ENCODE measurements at places on chromosomes 4 and X.

GRCh38 chrX:30153175-30153880 is 62.0 kb upstream of the MAGEB2 start:
- no peak for DNase-seq

DNA sequence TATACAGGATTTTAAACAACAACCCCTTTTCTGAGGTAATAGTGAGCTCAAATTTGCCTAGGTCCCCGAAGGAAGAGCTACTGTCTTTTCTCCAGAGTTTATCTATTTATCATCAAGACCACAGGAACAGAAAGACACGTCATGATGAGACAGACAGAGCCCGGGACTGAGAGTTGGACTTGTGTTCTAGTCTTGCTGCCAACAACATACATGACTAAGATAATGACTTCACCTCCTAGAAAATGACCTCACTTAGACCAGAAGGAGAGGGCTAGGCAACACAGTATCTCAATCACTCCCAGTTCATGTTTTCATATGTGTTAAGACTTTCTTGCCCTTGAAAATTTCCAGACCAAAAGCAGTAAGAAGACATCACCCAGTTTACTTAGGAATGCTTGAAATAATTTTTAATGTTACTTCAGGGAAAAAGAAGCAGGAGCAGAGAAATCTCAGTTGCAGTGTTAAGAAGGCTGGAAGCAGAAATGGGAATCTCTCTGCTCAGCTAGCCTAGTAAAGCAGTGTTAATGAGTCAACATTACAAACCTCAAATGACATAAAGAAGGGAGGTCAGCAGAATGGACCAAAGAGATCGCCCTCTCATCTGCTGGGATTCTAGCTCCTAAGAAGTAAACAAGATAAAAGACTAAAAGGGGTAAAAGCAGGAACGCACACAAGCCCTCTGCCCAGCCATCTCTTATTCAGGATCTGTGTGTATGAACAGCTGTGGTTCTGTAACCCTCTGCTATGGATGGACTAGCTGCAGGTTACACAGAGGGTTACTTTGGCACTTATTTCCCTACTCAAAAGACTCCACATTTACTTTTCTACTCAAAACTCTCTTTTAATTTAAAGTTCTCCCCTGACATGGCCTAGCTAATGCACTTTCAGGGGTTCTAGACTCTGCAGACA is 24.8 kb downstream of the PDGFC start:
- peak; percentile 65 for DNase-seq

DNA sequence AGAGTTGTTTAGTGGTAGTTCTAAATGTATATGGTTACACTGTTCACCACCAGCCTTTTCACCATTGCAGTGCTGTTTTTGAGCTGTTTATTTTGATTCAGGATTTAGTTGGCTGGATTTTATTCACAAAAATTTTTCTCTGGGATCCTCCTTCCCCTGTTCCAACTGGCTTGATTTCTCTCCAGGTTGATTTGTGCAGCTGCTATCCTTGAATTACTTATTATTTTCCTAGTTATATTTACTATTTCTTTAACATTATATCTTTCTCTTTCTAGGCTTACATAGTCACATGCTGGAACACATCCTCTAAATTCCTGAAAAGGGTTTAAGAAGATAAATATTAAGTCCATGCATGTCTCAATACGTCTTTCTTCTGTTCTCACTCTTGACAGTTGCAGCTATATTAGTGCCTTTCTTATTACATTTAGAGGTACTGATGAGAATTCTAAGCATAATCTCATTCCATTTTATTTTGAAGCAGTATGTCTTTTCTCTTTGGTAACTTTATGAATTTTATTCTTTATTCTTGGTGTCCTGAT is 82.2 kb downstream of the SUPT20HL2 start:
- DNase-seq: no peak

DNA sequence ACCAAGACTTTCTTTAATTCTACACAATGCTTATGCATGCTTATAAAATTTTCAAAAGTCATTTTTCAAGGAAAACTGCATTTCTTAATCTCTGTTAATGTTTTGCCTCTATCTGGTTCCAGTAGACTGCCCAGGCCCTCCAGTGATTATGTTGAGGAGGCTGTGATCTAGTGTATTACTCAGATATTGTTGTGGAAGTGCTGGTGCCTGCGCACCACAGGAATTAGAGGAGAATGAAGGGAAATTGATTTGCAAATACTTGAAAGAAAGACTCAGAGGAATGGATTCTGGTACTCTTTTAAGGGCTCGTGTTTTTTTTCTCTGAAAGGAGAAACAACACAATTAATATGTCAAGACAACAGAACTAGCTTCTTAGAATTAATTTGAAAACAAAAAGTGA is 1015.1 kb downstream of the RPA4 start:
- DNase-seq: no peak

GRCh38 chr4:101175896-101176676 is 171.2 kb downstream of the PPP3CA start:
- DNase-seq: no peak

GRCh38 chrX:105282077-105282476 is 61.6 kb upstream of the TEX13A start:
- no peak for DNase-seq

DNA sequence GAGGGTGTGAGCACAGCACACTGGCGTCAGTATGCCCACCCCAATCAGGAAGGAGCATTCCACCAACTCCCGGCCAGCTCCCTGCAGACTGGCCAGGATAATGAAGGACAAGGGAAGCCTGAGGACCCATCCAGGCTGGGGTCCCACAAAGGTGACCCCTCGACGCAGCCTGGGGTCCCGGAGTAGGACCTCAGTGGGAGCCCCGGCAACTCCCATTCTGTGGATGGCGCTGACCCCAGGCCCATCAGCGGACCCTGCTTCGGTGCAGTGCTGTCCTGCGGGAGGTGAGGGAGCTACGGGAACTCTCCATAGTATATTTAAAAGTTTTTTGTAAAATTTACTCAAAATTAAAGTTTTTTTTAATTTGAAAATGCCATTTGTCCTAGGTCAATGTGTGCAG is 137.7 kb upstream of the NKX1-1 start:
- DNase-seq: no peak

GRCh38 chr4:8539661-8540060 is 40.5 kb upstream of the GPR78 start:
- no peak for DNase-seq

DNA sequence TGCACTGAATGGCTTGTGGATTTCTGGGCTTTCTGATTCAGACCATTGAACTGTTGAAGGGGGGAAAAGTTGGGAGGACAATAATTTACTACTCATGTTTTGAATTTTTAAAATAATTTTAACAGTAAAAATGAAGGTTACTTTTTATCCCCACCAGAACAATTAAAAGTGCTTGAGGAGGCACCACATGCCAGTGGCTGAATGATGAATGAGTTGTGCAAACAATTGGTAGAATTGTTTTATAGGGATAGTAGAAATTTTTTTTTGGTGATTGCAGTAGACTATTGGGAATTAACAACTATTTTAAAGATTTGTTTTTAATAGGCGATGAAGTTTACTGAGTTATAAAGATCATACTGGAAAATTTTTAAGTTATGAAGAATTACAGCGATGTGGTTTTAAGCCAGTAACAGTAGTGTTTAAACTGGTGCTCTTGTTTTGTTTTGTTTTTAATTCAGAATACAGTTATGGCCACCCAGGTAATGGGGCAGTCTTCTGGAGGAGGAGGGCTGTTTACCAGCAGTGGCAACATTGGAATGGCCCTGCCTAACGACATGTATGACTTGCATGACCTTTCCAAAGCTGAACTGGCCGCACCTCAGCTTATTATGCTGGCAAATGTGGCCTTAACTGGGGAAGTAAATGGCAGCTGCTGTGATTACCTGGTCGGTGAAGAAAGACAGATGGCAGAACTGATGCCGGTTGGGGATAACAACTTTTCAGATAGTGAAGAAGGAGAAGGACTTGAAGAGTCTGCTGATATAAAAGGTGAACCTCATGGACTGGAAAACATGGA is 2.7 kb downstream of the REST start:
- no peak for DNase-seq

- no peak for DNase-seq
These were observed 194.4 kb downstream of the TMA16 start for GRCh38 chr4:163688856-163689255.

- DNase-seq: no peak
These were observed 93.5 kb upstream of the ADAD1 start for GRCh38 chr4:122285285-122285684.

- DNase-seq: no peak
These were observed 46.4 kb upstream of the SPRY1 start for GRCh38 chr4:123350191-123350544.

GRCh38 chrX:10397349-10397748 is 223.0 kb downstream of the MID1 start:
- DNase-seq: no peak

- no peak for DNase-seq
These were observed 495.9 kb upstream of the FSTL5 start for GRCh38 chr4:162659716-162660115.

- DNase-seq: no peak
These were observed 10.4 kb downstream of the LRPAP1 start for GRCh38 chr4:3521621-3522325.

GRCh38 chr4:39302901-39303300 is 63.3 kb downstream of the RFC1 start:
- no peak for DNase-seq

DNA sequence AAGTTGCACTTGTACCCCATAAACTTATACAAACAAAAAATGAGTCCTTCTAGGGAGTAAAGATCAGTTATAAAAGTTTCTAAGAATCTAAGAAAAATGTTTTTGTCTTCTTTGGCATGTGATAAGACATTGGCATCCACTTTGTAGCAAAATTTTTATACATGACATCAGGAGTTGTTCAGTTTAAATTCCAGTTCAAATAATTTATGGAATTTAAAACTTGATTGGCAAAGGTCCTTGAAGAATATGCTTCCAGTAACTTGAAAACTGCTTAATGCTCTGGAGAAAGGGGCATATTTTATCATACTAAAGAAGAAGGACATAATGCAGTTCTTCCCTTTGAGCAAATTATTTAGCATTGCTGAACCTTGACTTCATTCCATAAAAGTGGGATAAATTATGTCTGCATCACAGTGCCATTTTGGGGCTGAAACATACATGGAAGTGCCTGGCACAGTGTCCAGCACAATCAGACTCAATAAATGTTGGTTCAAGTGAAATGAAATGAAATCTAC is 163.3 kb upstream of the IL15 start:
- no peak for DNase-seq

DNA sequence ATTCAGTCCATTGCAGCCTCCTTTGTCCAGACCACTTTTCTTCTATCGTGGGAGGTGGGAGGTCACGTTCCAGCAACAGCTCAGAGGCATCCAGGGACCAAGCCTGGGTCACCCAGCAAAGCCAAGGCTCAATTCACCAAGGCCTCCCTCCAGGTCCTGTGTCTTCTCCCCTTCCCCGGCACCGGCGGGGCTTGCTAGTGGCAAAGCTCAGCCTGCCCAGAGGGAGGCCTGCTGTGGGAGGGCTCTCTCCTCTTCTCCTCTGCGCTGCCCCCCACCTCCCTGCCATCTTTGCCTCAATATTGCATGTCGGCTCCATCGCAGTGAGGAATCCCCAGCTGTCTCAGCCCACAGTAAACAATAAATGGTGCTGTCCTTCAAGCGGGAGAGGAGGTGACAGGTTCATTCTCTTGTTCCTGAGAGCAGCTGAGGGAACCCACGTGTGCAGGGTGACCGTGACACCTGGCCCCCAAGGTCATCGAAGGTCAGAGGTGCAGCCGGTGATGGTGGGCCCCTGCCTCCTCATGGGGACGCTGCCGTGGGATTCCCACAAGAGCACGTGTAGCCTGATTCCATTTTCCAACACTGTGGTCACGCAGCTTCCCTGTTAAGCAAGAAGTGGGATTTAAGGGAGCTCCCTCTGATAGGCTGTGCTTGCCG is 111.5 kb upstream of the PSAPL1 start:
- no peak for DNase-seq

- no peak for DNase-seq
These were observed 244.2 kb downstream of the ANK2 start for GRCh38 chr4:113293674-113294073.

- DNase-seq: no peak
These were observed 394.6 kb downstream of the PCDH7 start for GRCh38 chr4:31114816-31115215.

- no peak for DNase-seq
These were observed at the start of gene TMEM156 for GRCh38 chr4:39032218-39033085. TSS of gene TMEM156 (minus strand) at chr4:39032409. CDS start at chr4:39032313, 96 bp downstream.

DNA sequence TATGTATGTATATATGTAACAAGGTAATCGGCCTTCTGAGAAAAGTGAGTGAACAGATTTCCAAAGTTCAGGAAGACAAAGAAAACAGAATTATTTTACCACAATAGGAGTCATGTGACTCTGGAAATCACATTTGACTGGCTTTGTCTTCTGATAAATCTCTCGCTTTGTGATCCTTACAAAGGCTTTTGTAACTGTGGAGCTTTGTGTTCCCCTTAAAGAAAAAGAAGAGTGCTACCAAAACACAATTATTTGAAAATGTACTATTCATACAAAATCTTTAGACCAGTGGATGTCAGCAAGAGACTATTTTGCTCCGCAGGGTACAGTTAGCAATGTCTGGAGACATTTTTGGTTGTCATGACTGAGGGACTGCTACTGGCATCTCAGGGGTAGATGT is 238.8 kb downstream of the LDB2 start:
- no peak for DNase-seq

DNA sequence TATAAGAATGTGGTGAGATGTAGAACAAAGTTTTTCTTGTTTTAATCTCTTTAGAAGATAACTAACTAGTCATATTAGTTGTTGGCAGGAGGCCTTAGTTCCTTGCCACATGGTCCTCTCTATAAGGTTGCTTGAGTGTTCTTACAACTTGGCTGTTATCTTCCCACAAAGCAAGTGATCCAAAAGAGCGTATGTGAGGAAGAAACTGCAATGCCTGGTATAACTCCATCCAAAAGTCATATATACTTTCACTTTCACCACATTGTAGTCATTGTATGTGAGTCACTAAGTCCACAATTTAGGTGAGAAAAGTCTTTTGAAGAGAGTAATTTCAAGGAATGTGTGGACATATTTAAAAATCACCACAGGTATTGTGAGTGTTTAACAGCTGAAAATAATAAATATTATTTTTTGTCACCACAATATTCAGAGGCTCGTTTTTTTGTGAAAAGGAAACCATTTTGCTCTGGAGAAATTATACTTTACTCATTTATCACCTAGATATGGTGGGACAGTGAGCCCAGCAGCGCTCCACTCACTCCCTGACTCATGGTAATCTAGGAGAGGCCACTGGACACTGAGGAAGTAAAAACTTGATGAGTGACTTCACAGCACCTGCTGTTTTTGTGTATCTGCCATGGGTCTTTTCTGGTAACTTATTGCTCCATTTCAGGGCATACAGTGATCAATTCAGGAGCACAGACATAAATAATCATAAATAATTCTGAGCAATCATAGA is 369.4 kb upstream of the NDST3 start:
- no peak for DNase-seq

DNA sequence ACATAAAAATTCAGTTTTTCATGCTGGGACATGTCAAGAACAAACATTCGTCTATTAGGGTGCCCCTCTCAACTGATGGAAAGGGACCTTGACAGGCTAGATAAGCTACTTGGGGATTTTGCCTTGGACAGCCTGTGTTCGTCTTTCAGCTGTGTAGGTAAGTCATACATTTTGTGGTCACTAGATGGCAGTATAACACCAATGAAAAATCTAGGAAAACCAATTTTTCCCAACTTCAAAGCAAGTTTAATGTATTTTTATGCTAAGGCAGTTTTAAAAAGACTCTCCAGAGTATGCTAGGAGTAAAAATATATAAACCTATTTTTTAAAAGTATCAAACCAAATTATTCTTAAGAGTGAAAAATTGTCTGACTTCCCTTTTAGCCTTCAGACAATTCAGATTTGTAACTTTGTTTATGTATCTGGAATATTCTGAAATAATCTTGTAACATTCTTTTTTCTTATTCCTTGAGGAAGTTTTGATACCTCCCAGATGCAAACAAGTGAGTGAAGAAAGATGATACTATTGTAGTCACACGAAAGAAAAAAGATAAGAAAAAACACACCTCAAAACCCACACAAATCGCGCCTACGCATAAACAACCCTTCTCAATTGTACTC is 158.3 kb downstream of the CPE start:
- DNase-seq: peak; percentile 41

Data from urothelium cell line (cell line).